ENCODE measurements at places on chromosomes 6 and 20.

- DNase-seq = no peak
Observed at GRCh38 chr20:58168843-58169242, 59.6 kb downstream of the ANKRD60 start.

GRCh38 chr6:138972226-138972665 lies 15.8 kb downstream of the REPS1 start:
- no peak for DNase-seq

- DNase-seq = no peak
Observed at GRCh38 chr6:43924222-43924702, 154.3 kb downstream of the VEGFA start.

- no peak for DNase-seq
Observed at GRCh38 chr6:52550870-52551269, 26.0 kb downstream of the TRAM2 start.

- DNase-seq = no peak
Observed at GRCh38 chr20:7687065-7687464, 253.2 kb downstream of the HAO1 start.

DNA sequence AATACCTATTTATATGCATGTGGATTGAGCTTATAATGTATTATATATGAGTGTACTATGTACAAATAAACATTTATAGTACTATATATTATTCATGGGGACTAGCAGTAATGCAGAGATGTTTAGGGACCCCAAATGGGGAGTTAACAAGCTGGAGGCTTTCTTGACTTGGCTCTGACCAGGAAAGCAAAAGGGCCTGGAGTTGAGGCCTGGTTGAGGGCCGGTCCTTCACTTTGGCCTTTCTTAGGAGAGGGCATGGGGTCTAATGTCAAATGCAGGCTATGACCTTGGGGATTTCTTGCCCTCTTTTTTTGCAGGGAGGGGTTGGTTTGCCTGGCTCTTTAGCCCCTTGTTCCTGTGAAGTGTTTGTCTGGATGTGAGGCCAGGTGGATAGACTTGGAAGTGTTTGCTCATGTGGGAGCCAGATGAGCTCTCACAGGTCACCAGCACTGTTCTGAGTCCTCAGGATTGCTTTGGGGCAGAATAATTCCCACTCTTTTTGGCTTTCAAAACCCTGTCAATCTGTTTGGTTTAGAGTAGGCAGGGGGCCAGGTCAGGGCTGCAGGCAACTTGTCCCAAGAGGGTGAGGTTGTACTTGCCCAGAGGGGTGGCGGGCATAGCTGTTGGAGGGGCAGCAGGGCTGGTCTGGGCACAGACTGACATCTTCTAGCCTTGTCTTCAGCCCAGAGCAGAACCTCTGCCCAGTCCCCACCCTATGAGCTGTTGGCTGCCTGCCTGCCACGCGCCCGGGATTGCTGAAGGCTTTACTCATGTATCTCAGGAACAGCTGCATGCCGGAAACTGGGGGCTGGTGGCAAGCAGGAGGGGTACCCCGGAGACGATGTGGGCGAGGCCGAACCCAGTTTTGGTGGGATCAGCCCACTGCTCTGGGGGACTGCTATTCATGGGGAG lies 14.6 kb downstream of the TJAP1 start:
- peak; percentile 88 for DNase-seq

DNA sequence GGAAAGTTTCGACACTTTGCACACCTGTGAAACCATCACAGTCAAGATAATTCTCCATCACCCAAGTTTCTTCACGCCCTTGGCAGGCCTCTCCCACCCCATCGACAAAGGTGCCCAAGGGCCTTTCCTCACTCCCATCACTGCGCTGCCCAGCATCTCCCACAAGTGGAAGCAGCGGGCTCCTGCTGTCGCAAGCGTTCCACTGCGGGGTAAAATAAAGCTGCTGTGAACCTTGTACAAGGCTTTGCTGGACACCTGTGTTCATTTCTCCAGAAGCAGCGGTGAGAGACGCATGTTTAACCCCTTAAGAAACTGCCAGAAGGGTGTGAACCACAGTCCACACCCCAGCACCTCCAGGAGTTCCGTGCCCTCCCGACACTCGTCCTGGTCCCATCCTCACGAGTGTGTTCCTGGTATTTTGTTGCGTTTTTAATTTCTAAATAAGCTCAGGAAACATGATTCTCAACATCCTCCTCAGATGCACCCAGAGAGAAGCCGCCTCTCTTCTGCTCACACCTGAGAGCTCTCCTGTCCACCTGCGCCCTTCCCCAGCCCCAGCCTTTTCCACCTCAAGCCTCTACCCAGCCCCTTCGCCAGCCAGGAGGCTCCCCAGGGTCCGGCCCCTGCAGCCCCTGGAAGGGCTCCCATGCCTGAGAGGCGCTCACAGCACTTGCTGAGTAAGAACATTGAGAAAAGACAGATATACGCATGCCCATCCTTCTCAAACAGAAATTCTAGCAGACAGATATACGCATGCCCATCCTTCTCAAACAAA lies 97.5 kb downstream of the TAF4 start:
- DNase-seq = no peak

GRCh38 chr6:161242779-161243693 lies 30.8 kb downstream of the AGPAT4 start:
- DNase-seq = no peak

GRCh38 chr6:139378882-139379341 lies 4.5 kb upstream of the CITED2 start:
- DNase-seq = no peak

GRCh38 chr6:47294990-47295389 lies 14.7 kb downstream of the TNFRSF21 start:
- DNase-seq = no peak

GRCh38 chr6:14180609-14181008 lies 63.0 kb downstream of the CD83 start:
- no peak for DNase-seq

DNA sequence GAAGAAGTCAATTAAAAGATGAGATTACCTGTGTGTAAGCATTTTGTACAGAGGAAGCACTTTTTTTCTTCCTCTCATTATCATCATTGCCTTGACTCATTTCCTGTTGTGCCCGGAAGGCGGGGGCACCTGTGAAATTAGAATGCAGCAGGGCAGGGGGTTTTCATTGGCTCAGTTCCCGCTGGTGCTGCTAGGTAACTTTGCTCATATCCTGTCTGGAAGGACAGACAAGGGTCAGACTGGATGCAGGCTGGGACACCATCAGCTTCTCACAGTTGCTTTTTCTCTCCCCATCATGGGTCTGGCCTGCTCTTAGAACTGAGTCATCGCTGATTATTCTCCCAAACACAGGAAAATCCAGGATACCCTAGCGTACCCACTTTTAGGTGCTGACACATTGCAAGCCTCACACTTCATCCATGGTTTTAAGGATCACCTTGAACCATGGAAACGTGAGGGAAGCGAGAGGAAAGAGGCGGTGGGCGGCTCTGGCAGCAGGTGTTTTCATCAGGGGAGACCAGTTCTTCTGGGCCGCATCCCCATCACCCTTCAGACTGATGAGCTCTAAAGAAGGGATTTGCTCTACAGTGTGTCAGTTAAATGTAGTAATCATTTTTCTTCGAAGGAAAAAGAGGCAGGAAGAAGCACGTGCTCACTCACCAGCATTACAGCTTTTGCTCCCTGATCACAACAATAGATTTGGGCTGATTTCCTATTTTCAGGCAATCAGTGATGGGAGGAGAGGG lies 195.7 kb upstream of the SASH1 start:
- DNase-seq = no peak

GRCh38 chr6:7725412-7725811 lies 487 bp upstream of the BMP6 start:
- no peak for DNase-seq

DNA sequence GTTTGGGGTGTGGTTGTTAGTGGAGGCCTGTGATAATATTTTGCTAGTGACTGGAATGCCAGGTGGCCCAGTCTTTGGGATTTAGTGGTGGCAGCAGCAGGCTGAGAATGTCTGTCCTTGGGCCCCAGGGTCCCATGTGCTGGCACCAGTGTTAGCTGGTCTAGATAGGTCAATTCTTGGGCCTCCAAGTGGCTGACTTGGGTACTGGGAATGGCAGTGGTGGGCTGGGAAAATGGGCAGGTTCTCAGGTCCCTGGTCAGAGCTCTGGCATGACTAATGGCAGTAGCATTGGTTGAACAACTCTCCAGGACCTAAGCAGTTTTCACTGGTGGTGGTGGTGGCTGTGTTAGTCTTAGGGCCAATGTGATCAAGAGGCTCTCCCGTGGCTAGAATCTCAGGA lies 50.3 kb downstream of the OLIG3 start:
- DNase-seq = no peak

- DNase-seq = no peak
Observed at GRCh38 chr20:34618676-34619075, 58.2 kb downstream of the PIGU start.

- peak; percentile 70 for DNase-seq
Observed at GRCh38 chr6:7051780-7052442, 55.9 kb upstream of the RREB1 start.

DNA sequence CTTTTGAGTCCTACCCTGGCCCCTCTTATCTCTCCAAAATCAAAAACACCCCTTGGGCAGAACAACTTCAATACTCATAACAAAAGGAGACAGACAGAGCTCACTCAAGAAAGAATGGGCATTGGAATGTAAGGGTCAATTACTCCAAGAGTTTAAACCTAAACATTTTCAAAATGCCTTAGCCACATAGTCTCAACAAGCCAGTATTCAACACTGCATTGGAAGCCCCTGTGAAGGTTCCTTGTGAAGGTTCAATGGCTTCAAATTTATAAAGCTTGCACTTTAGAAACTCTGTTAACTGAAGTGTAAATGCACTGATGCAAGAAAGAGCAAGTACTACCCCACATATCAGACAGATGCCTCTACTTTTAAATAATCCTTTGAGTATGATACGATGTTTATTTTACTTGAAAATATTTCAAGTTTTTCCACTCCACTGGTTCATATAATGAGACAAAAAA lies 139.1 kb upstream of the LAMP5 start:
- DNase-seq = no peak

DNA sequence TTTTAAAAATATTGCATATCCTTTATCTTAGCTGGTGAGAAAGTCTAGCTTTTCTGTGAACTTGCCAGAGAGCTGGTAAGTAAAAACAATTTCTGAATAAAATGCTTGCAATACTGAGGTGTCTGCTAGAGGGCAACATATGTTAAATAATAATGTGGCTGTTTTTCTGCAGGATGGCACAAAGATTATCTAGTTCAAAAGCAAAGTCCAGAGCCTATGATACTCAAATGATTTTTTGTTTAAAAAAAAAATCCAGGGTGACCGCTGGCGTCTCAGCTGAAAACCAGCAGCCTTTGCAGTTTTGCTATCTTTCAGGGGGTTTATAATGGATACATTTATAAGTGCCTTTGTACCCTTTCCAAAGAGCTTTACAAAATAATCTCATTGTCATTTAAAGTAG lies 194.9 kb downstream of the PHACTR1 start:
- no peak for DNase-seq

GRCh38 chr6:111978532-111979149 lies 75.3 kb upstream of the CCN6 start:
- DNase-seq = no peak

DNA sequence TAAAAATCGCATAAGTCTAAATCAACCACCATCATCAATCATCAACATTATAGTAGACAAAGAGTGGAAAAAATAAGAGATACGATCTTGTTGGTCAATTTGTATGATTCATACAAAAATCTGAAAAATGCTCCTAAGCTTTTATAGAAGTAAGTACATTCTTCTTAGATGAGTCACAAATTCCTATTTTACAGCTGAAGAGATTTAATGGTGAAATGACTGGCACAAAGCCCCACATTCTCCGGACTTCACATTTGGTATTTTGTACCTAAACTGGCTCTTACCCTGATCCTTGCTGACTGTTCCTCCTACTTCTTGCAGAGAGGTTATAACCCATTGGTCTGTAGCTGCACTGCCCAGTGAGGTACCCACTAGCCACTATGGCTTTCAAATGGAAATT lies 29.9 kb upstream of the PREP start:
- DNase-seq = no peak
